ENCODE measurements at places on chromosomes 7 and 10.

DNA sequence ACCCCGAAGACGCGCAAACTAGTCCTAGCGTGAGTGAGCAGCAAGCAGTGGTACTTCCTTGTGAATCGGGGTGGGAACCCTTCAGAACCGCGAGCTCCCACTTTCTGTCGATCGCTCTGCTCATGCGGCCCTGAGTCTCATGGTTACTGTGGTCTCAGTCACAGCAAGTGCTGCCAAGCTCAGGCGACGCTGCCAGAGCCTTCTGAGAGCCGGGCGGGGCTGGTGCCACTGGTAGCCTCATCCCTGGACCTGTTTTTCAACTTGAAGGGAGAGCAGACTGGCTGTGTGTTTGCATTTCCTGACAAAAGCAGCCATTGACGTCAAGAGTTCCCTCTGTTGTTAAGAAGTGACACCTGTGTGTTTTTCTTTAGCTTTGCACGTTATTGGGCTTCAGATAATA lies 32.9 kb upstream of the BHLHA15 start:
- DNase-seq = no peak

DNA sequence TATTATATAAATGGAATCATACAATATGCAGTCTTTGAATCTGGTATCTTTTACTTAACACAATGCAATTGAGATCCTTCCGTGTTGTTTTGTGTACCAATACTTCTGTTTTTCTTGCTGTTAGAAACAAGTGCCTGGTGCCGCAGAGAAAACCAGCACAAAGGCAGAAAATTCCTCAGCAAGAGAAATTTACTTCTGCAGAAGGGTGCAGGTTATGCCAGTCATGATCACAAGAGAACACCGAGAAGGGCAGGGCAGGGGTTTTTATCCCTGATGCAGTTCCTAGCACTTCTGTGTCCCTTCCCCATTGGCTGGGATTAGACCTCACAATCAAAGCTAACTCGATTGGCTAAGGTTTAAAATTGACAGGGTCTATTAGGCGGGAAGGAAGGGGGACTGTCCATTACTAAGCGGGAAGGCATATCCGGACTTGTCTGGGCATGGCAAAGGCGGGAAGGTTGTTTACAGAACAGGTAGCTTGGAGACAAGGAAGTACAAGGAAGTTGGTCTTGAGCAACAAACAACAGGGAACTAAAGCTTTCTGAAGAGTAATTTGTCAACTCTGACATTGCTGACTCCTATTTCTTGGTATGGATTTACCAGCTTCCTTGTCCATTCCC lies 2.4 kb upstream of the ZNF33B start:
- no peak for DNase-seq

DNA sequence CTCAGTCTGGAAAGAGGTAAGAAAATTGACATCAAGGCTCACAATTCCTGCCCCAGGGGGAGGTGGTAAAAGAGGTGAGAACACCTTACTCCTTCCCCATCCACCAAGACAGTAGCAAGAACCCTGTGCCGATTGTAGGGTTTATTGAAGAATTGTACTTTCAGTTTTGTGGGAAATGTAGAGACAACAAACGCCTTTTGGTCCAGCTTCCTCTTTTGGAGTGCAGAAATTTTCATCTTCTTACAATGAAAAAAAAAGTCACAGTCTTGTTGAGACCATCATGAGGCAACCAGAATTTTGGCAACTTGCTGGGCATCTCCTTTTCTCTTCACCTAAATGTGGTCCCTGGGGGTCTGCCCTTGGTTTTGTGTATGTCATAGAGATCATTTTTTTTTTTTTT lies 217.7 kb downstream of the TMEM178B start:
- peak; percentile 19 for DNase-seq

- DNase-seq = no peak
These were observed 17.6 kb upstream of the IMPDH1 start for GRCh38 chr7:128427289-128427891.

DNA sequence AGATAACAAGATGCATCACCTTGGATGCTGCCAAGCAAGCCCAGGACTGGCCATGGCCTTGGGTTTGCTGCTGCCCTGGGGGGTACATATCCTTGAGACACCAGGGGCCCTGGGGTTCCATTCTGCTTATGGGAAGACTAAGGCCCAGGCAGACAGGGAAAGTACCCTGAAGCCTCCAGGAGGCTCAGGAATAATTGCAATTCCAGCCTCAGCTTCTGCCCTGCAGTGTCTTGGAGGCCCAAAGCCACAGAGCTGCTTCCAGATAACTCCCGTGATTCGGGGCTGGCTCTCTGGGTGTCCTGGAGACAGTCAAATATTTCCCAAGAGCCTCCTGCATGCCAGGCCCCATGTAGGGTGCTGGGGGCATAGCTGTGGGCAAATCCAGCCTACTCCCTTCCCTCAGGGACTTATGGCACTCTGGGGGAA lies 22.6 kb downstream of the MYL10 start:
- no peak for DNase-seq

DNA sequence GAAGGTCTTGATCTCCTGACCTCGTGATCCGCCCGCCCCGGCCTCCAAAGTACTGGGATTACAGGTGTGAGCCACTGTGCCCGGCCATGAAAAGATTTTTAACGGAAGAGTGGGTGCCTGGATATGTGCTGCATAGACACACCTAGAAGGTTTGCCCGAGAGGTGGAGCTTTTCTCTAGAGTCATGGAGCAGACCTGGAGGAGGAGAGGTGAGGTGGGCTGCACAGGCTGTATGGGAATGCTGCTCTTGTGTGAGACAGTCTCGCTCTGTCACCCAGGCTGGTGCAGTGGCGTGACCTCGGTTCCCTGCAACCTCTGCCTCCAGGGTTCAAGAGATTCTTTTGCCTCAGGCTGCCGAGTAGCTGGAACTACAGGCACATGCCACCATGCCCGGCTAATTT lies 103.3 kb downstream of the ACTR3B start:
- no peak for DNase-seq

DNA sequence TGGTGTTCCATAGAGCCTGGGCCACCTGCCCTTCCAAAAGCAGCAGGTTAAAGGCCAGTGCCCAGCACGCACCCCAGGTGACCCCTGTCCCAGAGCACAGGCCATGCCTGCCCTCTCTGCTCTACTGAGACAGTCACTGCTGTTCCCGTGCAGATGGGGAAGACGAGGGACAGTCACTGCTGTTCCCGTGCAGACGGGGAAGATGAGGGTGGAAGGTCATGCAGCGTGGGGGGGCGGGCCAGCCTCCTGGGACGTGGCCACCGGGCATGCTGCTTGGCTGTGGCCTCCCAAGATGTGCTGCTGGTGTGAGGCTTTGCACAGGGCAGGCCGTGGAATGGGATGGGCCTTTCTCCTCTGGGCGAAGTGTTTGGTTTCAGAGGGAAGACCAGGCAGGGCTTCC lies 18.4 kb downstream of the LRRC27 start:
- DNase-seq = no peak

- no peak for DNase-seq
These were observed 245.6 kb upstream of the FERD3L start for GRCh38 chr7:19390795-19391194.

DNA sequence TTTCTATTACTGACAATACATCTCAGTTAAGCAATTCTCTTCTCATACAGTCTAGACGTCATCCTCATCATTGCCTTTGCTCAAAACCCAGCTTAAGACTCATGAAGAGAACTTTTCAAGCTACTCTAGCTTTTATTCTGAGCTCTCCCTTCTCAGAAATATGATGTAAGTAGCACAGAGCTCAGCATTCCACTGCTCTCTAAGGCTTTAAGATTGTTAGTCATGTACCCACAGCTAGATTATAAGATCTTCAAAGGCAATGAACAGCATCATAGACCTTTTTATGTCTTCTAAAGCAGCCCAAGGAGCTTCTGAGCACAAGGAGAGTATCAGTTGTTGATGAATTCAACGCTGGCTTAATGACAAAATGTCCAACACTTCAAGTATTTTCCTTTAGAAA lies 119.3 kb downstream of the NRP1 start:
- DNase-seq = no peak

GRCh38 chr7:66720561-66720960 lies 20.0 kb upstream of the RABGEF1 start:
- DNase-seq = no peak

DNA sequence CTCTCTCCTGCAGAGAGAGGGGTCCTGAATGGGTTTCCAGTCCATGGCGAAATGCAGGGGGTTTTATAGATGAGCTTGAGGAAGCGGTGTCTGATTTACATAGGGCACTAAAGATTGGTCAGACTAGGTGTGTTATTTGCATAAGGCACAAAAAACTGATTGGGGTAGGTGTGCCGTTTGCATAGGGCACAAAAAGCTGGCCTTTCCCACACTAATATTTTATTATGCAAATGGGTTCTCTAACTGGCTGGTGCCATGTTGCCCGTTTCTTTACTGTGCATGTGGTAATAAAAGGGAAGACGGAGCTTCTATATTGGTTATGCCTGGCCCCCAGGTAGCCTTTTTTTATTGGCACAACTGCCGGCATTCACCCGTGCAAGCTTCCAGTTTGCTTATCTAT lies 50.2 kb downstream of the MALRD1 start:
- no peak for DNase-seq

- no peak for DNase-seq
These were observed 316.0 kb downstream of the AGMO start for GRCh38 chr7:15245831-15246230.

DNA sequence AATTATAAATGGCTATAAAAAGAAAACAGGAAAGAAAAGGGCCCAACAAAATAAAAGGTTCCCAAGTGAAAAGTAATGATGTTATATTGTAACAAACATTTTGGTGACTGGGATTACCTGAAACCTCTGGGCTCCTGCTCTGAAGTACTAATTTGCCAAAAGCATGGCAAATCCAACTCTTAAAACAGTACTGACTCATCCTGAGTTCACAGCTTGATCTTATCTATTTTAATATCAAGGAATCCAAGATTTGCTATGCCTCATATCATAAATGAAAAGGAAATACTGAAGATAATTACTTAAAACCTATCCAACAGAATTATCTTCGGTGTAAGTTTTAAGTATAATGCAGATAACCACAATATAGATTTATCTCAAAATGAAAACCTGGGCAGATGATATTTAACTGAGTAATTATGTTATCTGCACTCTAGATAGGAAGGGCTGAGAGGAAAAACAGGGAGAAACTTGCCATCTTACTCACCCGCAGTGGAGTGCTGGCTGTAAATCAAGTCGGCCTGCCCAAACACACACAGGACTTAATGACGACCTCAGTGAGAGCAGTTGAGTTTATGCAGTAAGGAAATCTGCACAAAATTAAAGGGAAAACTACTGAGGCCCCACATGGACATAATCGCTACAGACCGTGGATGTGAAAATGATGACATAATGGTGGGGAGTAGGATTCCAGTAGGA lies 48.4 kb downstream of the MPP7 start:
- no peak for DNase-seq

- DNase-seq = no peak
These were observed 40.4 kb upstream of the COBL start for GRCh38 chr7:51356849-51357516.

DNA sequence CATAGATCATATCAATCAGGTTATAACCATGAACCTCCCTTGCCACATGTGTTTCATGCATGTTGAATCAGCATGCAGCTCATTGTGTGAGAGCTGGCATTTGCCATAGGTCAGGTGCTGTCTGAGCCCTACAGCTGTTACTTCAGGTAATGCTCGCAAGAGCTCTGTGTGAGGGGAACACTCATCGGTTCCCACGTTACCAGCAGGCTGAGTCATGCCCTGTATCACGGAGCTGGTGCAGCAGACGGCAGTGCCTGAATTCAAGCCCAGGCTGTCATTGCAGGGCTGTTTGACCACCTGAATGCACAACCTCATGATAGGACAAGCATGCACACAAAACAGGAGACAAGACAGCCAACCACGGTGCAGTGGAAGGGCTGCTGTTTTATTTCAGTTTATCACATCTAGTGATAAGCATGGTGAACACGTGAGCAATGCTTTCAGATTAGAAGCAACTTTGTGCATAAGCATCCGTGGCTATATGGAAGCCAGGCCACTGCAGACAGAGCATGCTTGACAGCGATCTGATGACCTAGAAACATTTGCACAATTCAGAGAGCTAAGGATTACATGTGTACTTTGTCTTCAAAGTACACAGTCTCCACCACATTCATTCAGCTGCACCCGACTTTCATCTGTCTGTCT lies 56.4 kb upstream of the PFKP start:
- no peak for DNase-seq

GRCh38 chr10:129730993-129731325 lies 233.1 kb downstream of the EBF3 start:
- no peak for DNase-seq

GRCh38 chr7:2126621-2127020 lies 106.1 kb downstream of the MAD1L1 start:
- no peak for DNase-seq

DNA sequence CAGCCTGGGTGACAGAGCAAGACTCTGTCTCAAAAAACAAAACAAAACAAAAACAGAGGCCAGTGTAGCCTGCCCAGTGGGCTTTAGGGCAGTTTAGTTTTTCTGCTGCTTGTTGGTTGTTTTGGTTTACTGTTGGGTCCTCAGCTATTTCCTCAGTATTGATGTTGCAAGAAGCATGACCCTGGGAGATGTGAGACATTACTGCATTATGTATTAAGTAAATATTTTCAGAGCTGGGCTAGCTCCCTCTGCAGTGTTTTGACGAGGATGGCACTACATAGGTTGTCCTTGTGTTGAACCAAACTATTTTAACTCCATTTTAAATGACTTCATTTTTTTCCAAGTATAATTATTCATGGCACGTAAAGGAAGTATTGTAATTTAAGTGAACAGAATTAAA lies 4.8 kb downstream of the AKAP9 start:
- peak; percentile 50 for DNase-seq

- DNase-seq = no peak
These were observed 246.8 kb downstream of the TNS3 start for GRCh38 chr7:47335071-47335470.

DNA sequence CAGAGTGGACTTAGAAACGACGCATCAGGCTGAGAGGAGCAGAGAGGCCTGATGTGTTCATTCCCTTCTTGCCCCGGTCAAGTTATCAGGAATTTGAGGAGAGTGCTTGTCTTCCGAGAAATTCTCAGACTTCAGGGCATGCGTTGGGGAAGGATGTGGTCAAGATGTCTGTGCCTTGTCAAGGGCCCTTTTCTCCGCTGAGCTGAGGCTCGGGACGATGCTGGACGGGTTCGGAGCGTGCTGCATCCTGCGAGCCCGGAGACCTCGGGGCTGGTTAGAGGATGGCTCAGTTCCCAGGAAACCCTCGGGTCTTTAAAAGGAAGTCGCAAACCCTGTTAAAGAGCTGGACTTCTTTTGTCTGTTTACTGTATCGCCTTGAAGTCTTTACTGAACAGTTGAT lies 325.4 kb downstream of the ADARB2 start:
- DNase-seq = no peak

DNA sequence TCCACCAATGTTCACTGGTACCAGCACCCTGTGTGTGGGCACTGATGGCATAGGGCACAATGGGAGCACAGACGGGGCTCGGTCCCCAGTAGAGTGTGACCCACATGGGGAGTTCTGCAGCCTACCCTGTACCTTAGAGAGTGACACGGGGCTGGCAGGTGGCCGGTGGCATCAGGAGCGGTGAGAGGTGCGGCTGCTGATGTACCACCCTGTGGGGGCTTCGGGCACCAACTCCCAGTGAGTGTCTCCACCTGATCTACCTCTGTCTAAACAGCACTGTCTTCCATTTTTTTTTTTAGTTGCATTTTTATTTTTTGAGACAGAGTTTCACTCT lies 4.1 kb downstream of the JAKMIP3 start:
- no peak for DNase-seq

- DNase-seq = no peak
These were observed 47.8 kb downstream of the PROSER2 start for GRCh38 chr10:11870900-11871400.

Data from HL-60 (cell line).